Thoracic aorta (tissue), 2 donors: ENCODE measurements at places on chromosomes 4 and X.

DNA sequence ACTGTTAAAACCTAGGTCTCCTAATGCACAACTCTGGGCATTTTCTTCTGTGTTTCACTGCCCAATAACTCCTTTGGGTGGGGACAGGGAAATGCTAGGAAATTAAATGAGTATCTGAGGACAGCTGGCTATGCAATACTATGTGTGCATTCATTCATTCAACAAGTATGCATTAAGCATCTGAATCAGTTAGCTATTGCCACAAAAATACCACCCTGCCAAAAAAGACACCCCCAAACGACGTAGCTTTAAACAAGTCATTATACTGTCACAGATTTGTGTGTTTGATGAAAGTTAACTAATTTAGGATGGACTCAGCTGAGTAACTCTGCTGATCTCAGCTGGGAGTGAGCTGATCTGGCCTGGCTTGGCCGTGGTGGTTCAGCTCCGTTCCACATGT, 29.8 kb upstream of the PTCHD1 start:
- no peak for DNase-seq

GRCh38 chr4:81421346-81422218, 50.1 kb downstream of the RASGEF1B start:
- no peak for DNase-seq

DNA sequence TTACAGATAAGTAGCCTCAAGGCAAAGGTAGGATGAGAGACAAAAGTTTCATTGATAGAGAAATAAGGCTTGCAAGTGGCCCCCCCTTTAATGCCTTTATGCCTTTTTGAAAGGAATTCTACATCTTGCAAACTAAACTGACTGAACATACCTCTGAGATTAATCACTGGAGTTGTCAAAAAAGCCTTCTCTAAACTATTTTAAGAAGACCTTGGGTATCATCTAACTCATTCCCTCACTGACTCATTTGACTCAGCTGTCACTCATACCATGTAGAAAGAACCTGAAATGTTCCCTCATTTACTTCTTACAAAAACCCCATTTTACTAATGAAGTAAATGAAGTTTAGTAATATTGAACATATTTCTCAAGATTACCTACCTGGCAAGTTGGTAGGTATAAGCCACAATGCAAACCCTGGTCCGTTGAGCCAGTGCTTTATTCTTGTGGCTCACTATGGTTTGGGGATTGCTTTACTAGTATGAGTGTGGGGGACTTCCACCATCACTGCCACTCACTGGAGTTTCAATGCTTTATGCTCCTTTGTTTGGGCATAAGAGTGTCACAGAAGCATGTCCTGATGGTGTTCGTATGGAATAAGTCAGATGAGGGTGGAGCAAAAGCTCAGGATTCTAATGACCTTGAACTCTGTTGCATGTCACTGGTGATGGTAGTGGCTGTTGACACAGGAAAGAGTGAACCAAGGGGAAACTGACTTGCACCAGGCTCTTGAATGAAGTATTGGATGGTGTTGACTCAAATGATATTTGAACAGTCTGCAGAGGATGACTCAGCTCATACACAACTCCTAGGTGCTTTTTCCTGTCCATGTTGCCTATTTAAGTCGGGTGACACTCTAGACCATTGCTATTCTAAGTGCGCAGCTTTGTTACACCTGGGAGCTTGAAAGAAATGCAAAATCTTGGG, 305.5 kb upstream of the EMCN start:
- DNase-seq, result no peak

DNA sequence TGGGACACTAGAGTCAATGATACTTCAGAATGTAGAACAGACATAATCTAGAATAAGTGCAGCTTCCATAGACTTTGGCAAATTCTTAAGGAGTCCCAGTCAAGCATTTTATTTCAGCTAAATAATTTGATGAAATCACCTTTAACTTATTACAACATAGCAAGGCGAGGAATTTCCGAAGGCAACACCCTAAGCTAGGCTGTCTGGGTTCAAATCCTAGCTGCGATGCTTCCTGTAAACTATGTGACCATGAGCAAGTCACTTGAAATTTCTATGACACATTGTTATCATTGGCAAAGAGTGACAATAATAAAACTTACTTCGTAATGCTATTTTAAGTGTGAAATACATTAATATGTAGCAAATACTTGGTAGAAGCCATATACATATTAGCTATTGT, 679.1 kb downstream of the DMD start:
- no peak for DNase-seq

- DNase-seq, result no peak
These were observed 79.4 kb upstream of the TTC29 start for GRCh38 chr4:147025042-147025441.

DNA sequence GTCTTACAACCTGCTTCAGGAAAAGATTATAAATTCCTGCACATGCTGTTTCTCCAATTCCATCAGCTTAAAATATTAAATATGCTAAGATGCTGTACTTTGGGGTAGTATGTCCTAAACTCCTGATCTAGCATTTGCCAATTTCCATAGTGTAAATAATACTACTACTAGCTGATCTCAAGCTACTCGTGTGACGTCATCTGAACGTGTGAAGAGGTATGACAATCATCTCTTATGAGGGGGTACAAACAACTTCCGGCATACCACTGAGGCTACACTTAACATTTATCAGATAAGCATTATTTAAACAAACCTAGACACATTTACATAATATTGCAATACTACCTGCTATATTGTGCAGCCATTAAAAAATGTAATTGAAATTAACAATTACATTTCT, 52.4 kb upstream of the APELA start:
- DNase-seq, result no peak

DNA sequence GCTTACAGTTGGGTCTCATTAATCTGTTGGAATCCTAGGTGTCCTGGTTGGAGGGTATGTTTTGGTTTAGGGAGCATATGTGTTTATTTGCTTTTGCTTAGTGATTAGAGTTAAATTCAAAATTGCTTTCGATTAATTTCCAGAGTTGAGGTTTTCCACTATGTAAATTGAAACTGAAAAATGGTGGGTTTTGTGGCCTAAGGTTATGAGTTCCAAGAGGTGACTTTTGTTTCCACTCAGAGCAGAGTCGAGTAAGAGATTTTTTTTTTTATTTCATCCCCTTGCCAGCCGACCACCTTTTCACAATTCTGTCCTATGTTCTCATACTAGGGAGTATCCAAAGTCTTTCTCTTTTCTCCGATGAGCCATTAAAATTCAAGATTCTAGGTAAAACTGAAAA, 66.9 kb downstream of the GRIA2 start:
- no peak for DNase-seq

- DNase-seq, result no peak
These were observed 5.7 kb downstream of the P2RY8 start for GRCh38 chrX:1531096-1531890.

GRCh38 chr4:10106421-10107039, 10.1 kb downstream of the WDR1 start:
- DNase-seq, result peak; percentile 90

GRCh38 chr4:22458098-22458497, 57.8 kb downstream of the ADGRA3 start:
- DNase-seq, result no peak

DNA sequence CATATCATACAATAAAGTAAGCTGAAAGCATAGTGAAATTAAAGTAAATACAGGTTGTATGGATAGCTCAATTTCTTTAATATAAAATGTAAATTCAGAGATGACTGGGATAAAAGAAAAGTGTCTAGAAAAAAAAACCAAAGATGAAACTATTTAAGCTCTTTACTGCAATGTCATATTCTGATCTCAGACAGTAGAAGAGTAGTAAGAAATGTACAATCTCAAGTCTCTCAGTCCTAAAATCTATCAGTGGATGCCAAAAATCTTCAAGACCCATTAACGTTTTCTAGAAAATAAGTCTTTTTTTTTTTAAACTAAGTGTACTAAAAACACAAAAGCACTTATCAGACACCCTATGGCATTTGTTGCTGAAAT, 13.8 kb downstream of the MGARP start:
- no peak for DNase-seq

DNA sequence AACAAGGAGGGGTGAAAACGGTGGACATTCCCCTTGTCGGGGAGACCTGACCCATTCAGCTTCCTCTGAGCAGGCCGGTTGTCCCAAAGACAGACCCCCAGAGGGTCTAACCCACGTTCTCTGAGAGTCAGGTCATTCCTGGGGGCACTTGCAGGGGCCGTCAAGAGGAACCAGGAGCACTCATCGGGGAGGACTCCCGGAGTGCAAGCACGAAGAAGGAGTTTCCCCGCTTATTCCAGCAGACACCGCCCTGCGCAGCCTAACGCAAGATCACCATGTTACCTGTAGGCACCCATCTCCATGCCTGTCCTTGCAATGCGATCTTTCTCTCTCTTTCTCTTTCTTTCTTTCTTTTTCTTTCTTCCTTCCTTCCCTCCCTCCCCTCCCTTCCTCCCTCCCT, 154.2 kb downstream of the SHOX start:
- DNase-seq, result no peak

- DNase-seq, result no peak
These were observed 35.9 kb upstream of the PAPSS1 start for GRCh38 chr4:107755841-107756356.

- DNase-seq, result peak; percentile 3
These were observed 41.1 kb upstream of the PPARGC1A start for GRCh38 chr4:23930750-23931488.

DNA sequence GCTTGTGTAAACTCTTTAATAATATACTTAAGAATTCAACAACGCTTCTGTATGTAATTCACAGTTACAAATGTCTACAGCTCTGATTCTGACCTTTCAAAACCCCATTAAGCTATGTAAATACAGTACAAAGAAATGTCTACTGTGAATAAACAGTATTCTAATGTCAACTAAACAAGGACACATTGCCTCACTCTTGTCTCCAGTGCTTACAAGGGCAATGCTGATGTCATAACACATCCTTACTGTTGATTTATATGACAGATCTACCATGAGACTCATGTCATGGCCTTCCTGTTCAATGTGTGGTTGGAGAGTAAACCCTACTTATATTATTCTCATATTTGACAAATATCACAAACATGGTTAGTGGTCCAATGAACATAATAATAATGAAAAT, 256.1 kb upstream of the ADGRL3 start:
- no peak for DNase-seq

- peak; percentile 23 for DNase-seq
These were observed 41.7 kb downstream of the BCORL1 start for GRCh38 chrX:130024127-130024526.

- DNase-seq, result no peak
These were observed 60.8 kb upstream of the TBC1D14 start for GRCh38 chr4:6848717-6849305.

- no peak for DNase-seq
These were observed 225.2 kb downstream of the MID1 start for GRCh38 chrX:10395179-10395578.

DNA sequence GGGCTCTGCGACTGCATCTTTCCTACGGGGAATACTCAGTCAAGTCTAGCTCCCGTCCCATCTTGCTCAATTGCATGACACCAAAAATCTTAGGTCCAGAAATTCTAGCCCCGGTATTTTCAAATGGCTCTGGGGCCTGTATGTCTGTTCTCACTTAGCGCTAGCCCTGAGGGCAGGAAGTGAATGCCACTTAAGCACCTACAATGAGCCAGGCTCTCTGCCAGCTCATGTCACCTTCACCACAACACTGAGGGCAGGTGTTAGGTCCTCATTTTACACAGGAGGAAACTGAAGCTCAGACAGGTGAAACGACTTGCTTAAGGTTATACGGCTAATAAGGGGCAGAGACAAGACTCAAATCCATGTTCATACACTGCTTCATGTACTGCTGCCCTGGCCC, 282.8 kb downstream of the PPP1R2C start:
- no peak for DNase-seq

GRCh38 chr4:100106982-100107381, 83.3 kb downstream of the DDIT4L start:
- DNase-seq, result no peak

GRCh38 chrX:74023203-74023602, 280.8 kb upstream of the ZCCHC13 start:
- DNase-seq, result no peak

GRCh38 chr4:181345931-181346330, 897.3 kb upstream of the TENM3 start:
- no peak for DNase-seq

GRCh38 chr4:93730760-93731159, 97.8 kb upstream of the ATOH1 start:
- no peak for DNase-seq

DNA sequence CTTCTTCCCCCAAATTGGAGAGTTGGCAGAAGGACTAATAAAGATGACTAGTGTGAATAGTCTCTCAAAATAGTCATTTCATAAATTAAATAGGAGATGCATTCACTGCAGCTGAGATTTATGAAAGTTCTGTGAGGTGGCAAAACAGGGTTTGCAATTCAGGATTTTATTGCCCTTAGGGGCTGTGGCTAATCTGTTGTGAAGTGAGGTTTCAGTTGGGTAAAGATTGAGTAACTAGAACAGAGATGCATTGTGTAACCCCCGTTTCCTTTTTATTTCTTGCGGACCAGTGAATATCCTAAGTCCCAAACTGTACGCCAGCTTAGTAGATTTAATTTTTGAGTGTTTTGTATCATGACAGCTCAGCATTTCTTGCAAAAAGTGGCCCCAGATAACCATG, 16.2 kb upstream of the SCRG1 start:
- DNase-seq, result no peak

DNA sequence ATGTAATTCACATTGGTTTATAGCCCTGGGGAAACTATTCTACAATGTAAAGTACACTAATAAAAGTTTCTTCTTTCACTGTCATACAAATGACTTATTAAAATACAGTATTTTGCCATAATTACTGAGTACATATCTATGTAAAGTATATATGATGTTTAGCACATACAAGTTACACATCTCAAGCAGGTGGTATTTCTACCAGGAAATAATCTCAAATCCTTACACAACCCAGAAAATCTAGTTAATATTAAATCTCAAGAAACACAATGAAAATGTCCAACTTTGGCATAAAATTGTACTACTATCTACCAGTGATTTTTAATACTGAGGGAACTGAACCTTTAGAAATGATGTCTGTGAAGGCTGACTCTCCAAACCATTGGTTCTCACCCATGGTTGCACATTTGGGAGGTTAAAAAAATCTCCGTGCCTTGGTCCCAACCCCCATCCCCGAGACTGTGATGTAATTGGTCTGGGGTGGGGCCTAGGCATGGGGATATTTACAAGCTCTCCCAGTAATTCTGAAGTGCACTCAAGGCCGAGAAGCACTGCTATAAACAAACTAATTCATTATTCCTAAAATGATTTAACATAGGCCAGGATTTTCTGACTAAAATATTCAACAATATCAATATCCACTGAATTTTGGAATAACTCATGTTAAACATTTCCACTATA, 27.6 kb downstream of the MAP3K15 start:
- DNase-seq, result no peak

DNA sequence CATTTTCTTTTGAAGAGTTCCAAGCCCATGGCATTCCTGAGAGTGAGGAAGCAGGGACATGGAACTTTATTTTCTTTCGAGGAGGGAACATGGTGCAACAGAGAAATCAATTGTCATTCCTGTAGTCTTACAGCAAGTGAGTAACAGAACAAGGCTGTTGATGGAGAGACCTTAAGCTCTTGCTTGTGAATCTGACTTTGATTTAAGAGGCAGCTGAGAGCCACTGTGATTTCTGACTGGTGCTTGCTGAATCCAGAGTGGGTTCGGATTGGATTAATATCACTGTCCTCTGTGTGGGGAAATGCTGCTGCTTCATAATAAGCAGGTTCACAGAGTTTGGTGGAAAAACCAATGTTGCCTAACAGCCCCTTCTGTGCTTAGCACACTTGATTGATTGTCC, 4.7 kb upstream of the ATP1B4 start:
- DNase-seq, result no peak

- no peak for DNase-seq
These were observed 248.3 kb upstream of the GATB start for GRCh38 chr4:152009031-152009670.
